ENCODE measurements at places on chromosomes 12 and 14.

DNA sequence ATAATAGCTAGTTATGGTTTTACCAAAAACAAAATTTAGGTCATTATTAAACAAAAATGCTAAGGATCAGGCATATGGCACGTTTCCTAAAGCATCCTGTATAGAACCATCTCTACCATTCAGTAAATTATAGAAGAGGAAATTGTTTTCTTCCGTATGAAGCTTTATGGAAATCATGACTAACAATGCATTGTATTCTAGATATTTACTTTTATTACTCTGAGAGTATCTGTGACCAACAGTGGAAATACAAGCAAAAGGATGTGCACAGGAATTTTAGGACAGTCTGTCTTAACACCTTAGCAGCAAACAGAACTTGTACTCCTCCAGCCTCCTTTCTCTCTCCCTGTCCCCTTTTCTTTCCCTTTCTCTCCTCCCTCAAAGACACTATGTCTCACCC, 7.1 kb downstream of the DENND5B start:
- no peak for DNase-seq

DNA sequence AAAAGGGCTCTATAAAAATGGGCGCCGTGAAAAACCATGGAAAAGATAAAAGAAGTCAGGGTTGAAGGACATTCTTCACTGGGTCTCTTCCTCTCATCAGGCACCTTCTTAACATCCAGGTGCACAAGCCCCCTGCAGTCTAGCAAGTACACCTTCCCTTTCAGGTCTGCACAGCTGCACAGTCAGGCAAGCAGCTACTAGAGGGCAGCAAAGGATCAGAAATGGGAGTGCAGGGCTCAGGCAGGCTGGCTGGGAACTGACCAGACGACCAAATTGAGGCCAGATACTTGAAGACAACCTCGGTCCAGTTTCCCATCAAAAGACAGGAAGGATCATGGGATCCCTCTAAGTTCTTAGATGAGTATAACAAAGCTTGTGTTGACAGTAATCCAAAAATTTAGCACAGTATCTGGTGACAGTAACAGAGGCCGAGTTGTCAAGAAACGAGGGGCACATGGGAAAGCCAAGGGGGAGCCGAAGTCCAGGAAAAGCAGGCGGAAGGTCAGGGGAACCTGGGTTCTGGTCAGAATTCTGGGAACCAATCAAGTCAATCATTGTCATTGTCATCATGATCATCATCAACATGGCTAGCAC, 10.1 kb upstream of the GRIP1 start:
- peak; percentile 44 for DNase-seq

- no peak for DNase-seq
These were observed 77.6 kb upstream of the FUT8 start for GRCh38 chr14:65334765-65335410.

- peak; percentile 52 for DNase-seq
These were observed 31.9 kb downstream of the CACNA1C start for GRCh38 chr12:2084553-2085296.

DNA sequence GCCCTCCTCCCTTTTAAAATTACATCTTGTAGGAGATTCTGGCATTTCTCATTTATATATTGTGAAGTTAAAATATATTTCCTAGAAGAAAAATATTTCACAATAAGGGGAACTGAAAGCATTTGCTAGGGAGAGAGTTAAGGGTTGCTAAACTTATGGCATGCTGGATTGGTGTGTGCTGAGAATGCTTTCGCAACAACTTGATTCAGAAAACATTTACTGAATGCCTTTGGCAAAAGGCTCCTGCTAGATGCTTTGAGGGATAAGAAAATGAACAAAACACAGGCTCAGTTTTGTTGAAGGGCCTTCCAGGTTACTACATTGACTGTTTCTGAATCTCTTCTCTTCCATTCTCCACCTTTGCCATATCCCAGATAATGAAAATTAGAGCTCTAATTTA, 67.5 kb downstream of the DIP2B start:
- DNase-seq = peak; percentile 62

GRCh38 chr14:49194067-49194466, 392.1 kb downstream of the RPS29 start:
- DNase-seq = no peak

- no peak for DNase-seq
These were observed 256.2 kb downstream of the DAD1 start for GRCh38 chr14:22332686-22333421.

All from ELR (cell line).